ENCODE measurements at places on chromosomes 16 and 17.

DNA sequence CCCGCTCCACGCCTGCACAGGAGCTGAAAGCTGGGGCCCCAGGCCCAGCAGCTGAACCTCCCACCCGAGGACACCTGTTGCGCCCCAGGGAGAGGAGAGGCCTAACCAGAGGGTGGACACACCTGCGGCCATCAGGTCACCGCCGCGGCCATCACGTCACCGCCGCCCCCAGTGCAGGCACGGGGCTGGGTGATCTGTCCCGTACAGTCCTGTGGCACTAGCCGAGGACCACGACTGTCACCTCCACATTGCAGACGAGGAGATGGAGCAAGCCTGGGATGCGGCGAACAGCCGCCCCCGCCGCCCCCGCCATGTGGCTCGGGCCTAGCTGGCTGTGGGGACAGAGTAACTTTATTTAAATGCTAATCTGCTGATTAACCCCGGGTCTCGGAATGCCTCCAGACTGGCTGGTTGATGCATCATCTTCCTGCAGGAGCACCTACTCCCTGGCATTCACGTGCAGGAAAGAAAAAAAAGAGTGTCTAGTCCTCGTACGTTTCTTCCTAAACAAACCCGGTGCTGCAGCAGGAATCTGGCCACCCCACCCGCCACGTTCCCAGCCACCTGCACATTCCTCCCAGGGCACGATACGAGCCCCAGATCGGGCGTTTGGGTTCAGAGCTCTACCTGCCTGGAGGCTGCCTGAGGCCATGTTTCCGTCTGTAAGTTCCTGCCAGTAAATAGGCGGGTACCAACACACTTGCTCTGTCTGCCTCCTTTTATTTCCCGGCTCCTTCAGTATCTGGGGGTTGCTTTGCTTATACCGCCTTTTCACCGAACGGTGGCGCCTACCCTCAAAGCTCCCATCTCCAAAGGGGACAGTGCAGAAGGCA, 29.9 kb downstream of the PIEZO1 start:
- DNase-seq, result no peak

- DNase-seq, result no peak
Observed at GRCh38 chr17:67151717-67152116, 93.3 kb downstream of the HELZ start.

GRCh38 chr17:83155128-83156121, 76.0 kb downstream of the METRNL start:
- no peak for DNase-seq

- no peak for DNase-seq
Observed at GRCh38 chr17:74353446-74354060, 8.1 kb downstream of the BTBD17 start.

GRCh38 chr16:80277182-80277581, 263.6 kb upstream of the DYNLRB2 start:
- no peak for DNase-seq

DNA sequence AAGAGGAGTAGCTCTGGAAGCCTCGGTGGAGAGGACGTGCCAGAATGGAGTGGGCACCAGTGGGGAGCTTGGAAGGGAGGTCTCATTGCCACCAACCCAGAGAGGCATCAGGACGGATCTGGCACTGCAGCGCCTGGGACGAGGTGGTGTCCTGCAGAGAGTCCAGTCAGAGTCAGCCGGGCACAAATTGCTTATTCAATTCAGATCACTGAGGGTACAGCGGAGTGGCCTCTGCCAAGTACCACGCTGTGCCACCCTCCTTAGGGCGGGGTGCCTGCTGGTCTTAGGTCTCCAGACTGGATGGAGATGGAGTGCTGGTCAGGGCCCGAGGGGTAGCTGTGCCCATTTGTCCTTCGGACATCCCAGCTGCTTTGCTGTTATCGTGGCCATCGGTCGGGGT, 18.9 kb upstream of the SPPL2C start:
- no peak for DNase-seq

DNA sequence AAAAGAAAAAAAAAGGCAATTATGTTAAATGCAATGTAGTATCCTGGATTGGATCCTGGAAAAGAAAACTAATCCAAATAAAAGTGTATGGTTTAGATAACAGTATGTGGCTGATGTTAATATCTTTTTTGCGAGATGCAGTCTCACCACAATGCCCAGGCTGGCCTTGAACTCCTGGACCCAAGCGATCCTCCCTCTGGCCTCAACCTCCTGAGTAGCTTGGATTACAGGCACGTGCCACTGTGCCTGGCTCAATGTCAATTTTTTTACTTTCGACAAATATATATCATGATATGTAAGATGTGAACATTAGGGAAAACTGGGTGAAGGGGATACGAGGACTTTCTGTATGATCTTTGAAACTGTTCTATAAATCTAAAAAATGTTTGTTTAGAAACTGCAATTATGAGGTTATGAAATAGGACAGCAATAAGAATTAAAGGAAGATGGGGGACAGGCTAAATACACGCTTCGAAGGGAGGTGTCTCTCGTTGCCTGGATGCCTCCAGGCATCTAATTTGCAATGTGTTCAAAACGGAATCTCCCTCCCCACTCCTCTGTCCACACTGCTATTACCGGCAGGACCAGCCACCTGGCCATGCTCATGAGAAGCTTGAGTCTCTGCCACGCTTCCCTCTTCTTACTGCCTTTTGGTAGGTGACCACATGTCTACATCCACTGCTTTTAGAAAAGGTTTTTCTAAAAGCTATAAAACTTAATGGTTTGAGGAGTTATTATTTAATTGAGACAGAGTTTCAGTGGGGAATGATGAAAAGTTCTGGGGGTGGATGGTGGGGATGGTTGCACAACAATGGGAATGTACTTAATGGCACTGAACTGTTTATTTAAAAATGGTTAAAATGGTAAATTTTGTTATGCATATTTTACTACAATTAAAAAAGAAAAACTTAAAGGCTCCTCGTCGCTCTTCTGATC, 15.2 kb downstream of the UBE2O start:
- DNase-seq, result no peak

DNA sequence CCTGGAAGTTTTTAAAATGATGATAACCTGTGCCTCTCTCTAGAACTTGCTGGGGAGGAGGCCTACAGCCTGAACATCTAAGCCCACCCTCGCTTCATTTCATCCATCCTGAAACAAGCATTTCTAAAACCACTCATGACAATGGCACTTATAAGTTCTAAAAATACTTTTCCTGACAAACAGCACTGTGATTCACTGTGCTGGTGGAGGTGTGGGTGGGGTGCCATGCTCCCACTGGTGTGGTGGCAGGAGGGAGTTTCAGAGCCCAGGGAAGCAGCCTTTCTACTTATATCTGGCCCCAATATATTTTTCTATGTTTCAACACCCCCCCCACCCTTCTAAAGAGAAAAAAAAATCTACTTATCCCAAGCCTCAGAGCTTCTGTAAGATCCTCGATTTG, 52.6 kb downstream of the RAB11FIP4 start:
- no peak for DNase-seq

All from stimulated activated CD4-positive, alpha-beta T cell treated with anti-CD3 and anti-CD28 coated beads, Interleukin-15, amount 100 ng/mL, for 1 hour (primary cell).